ENCODE measurements at places on chromosomes 6 and 20. TPM values are rescaled to one million over a fixed set of nuclear protein-coding genes. Genes with fewer than 3 reads are reported as not detected.

Gene TMEM14A
- 19.6 TPM for polyA plus RNA-seq

Gene HTR1E
- not detected for polyA plus RNA-seq

Gene HEY2
- 10.1 TPM for polyA plus RNA-seq

Gene GDAP1L1
- polyA plus RNA-seq: 0.30 TPM

DNA sequence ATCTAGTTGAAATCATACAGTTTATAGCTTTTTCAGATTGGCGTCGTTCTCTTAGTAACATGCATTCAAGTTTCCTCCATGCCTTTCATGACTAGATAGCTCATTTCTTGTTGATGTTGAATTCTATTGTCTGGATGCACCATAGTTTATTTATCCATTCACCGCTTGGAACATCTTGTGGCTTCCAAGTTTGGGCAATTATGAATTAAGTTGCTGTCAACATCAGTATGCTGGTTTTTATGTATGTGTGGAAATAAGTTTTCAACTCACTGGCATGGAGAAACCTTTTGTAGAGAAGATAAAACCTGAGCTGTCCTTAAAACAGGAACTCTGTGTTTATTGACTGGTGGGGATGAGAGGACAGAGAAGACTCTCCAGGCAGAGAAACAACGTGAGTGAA, 248.0 kb downstream of the CDC5L start:
- no peak for DNase-seq

DNA sequence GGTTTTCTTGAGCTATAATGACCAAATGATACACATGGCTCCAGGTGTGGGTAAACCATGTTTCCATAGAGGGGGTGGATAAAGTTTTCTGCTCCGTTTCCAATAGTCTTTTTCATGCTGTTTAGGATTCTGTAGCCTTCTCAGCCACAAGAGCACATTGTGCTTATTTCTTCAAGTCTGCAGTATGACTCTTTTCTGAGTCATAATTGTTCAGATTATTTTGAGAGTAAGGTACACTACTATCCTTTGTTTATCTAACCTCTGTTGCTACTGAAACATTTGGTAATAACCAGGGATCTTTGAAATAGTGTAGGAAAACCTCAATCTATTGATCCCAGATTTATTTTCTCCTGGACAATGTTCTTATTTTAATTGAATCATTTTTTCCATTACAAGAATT, 247.9 kb upstream of the BMP2 start:
- DNase-seq: no peak

DNA sequence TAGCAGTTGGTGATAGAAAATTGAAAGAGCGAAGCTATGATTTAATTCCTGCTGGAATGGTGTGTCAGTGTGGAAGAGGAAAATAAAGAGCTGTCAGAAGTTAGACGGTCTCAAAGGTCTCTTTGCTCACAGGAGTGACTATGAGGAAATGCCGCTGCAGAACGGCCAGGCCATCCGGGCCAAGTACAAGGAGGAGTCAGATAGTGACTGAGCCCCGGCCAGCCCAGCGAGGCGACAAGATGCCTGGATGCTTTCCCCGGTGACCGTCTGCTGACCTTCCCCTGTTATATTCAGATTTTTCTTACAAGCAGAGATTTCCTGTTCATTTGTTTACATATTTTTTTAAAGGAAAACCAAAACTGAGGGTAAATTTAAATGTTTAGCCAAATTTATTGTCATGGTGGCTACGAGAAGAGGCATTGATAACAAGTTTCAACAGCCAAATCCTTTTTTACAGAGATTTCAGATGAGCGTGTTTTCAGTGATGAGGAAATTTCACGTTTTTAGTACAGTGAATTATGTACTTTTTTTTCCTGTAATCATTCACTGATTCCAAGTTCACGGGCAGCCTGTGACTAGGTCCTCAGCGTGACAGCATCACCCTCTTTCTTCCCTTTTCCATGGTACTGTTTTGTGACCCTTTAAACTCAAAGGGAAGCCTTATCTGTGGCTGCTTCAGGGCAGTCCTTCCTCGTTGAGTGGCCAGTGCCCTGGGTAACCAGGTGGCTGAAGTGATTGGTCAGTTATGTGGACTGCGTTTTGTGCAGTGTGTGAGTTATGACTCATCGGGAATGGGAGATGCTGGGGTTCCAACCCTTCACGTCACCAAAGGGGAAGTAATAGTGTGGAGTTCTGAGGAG, 12.6 kb downstream of the DYNLT1 start:
- peak; percentile 84 for DNase-seq

DNA sequence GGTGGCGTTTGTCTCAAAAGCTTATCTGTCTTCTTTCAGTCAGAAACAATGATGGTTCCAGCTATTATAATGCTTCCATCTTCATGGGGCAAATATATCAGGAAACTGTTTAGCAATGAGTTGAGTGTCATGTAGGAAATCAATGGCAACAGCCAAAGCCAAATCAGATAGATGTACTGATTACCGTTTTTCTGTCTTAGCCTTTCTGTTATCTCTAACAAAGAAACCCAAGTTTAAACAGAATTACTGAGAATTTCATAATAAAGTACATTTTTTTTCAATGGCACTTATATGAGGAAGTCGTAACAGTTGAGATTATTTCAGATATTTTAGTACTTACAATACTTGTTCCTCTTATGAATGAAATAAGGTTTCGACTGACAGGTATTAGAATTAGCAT, 1.2 kb downstream of the NOX3 start:
- DNase-seq: no peak

GRCh38 chr6:108574457-108575141, 13.9 kb downstream of the FOXO3 start:
- DNase-seq: no peak

DNA sequence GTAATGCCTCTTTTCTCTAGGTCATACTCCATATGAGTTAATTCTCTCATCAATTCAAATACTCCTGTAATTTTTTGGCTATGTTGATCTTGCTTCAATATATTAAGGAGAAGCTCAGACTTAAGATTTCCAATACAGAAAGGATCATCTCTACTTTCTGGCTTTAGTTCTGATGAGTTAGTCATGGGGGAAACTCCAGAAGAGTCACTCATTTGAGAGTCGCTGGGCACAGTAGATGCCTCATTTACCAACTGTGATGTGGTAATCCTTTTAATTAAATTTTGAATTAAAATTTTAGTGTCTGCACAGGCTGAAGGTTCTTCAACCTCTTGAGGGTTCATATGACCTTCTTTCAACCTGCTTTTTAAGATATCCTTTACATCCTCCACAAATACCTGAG, 38.5 kb downstream of the DST start:
- DNase-seq: no peak

DNA sequence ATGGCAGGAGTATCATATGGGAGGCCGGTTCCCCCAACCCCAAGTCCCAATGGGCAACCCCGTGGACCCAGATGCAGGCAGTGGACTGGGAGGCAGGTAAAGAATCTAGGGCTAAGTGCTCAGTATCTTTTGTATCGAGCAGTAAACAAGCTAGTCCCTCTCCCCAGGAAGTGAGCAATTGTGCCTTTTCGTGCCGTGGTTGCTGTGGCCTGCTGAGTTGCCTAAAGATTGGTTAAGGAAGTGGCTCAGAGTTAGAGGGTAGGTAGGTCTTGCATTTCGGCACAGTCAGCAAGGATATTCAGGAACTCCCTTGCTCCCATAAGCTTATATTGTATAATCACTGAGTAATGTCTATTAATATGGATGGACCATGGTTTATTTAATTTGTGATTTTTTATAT, 1.3 kb upstream of the DNAH8 start:
- no peak for DNase-seq

DNA sequence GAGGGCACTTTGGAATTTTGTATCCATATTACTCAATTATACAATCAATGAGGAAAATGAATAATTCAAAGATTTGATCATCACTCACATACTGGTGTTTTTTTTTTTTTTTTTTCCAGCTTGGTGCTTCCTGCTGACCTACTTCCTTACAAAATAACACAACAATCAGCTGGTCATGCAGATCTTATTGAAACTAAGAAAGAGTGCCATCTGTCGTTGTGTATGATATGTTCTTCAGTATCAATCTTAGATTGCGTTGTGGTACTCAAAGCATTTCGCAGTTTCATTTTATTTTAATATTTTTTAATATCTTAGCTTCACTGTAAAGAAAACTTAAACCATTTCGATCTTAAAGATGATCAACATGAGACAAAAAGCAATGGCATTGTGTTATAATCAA, 155.6 kb downstream of the OGFRL1 start:
- peak; percentile 21 for DNase-seq

- DNase-seq: no peak
Measured at GRCh38 chr20:4866429-4866828, 134.9 kb downstream of the SLC23A2 start.

DNA sequence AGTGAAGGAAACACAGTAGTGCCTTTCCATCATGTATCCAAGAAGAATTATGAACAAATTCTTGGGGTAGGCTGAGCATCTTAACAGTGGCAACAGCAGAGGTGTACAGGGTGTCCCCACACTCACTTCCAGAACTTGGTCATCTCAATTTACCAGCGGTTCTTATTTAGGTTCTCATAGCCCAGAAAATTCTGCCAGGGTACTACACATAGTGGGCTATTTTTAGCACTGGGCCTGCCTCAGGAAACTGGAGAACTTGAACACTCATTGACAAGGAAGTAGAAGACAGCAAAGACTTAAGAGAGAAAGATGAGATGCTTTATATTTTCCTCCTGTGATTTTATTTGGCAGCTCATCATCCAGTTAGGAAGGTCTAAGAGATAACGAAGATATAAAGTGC, 71.8 kb upstream of the PHIP start:
- no peak for DNase-seq

- DNase-seq: peak; percentile 46
Measured at GRCh38 chr6:111480988-111481822, 1.8 kb downstream of the REV3L start.

GRCh38 chr6:27532820-27533538, 60.1 kb upstream of the ZNF184 start:
- DNase-seq: no peak

DNA sequence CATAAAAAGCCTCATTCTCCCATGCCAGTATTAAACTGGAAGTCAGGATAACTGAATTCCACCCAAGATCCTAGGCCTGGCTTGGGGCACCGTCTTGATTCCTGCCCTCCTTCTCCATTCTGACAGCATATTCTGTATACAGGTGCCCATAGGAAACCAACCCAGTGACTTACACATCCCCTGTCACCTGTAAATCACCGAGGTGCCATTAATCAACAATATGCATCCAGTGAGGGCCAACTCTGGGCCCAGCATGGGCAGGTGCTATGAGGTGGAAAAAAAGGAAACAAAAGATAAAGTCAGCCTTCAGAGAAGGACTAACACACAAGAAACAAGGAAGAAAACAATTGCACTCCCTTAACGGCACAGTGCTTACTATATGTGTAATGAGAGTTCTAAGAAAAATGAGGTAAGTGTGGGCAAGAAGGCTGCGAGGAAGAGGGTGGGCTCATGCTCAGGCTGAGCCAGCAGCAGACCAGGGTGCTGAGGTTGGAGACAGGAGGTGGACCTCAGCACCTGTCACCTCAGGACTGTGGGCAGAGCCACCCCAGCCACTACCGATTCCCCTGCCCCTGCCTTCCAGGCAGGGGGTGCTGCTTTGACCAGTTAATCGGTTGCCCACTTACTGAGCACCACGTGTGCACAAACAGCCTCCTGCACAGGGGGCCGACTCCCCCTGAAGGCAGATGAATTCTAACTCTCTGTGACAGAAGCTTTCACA, 105.9 kb downstream of the TRERF1 start:
- DNase-seq: no peak

GRCh38 chr6:72974276-72974675, 251.0 kb downstream of the KHDC1L start:
- DNase-seq: peak; percentile 14

All from muscle of leg (tissue), 16 donors.